Endodermal cell (in vitro differentiated cells): ENCODE measurements at places on chromosomes 1 and 21. TPM values are rescaled to one million over a fixed set of nuclear protein-coding genes. Genes with fewer than 3 reads are reported as not detected.
A peak's percentile ranks its signal among the peaks of the same experiment; 100 is the strongest.

The SPATA17 gene
- total RNA-seq = 0.93 to 2.3 TPM (median 2.3 TPM) in 3 replicates

The AGRN gene
- 272 and 288 TPM in 2 replicates for total RNA-seq

The AMPD1 gene
- not detected in 3 replicates for total RNA-seq

GRCh38 chr1:80036690-80037432 lies 1030.3 kb upstream of the ADGRL4 start:
- peaks cover 1% of the 10 kb centered on the region for H3K4me1 ChIP-seq
- no peaks in the 10 kb centered on the region for H3K27me3 ChIP-seq
- H3K36me3 ChIP-seq = no peaks in the 10 kb centered on the region
- no peak overlapping the region for H3K4me3 ChIP-seq
- H3K27ac ChIP-seq = no peak overlapping the region

- H3K27ac ChIP-seq = peak overlapping the region; percentile 28
- H3K4me3 ChIP-seq = peak overlapping the region; percentile 65
Observed at GRCh38 chr1:8660411-8660828, 157.0 kb downstream of the RERE start.

- no peaks in the 10 kb centered on the region for H3K4me1 ChIP-seq
- no peak for DNase-seq
- H3K27ac ChIP-seq = no peak within 1 kb of the TSS
- peak within 1 kb of the TSS; percentile 81 for H3K4me3 ChIP-seq
Observed at GRCh38 chr1:233327651-233328141, at the start of gene MAP3K21. Gene MAP3K21, plus strand, starts transcription at chr1:233327724. Its CDS starts 305 bp downstream, at chr1:233328029.

DNA sequence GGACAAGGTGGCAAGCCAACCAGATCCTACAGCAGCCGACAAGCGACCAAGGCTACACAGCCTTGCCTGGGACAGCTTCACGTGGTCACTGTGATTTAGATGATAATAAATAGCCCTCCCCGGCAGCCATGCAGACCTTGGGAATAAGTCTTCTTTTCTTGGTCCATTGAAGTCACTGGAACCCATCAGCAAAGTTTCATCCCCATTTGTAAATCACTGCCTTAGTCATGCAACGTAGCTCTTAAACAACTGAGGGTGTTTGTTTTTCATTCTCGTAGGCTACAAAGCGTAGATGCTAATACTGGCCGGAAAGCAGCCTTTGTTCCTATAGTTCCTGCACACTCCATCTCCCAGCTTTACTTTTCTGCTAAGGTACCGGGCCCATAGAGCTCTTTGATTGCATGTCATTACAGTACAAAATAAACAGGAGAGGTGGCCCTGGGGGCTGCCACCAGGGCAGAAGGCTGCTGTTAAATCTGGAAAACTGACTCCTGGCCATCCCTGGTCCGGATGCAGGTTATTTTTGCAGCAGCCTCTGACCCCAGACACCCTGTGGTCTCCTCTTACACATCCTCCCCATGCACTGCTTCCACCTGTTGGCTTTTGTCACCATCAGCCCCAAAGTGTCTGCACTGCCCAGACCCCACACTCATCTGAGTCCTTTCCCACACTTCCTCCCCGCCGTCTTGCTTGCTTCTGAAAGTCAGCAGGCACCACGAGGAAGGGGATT lies 105.5 kb downstream of the TOMM20 start:
- no peaks in the 10 kb centered on the region for H3K36me3 ChIP-seq
- no peak overlapping the region for H3K4me3 ChIP-seq
- no peaks in the 10 kb centered on the region for H3K4me1 ChIP-seq
- DNase-seq = peak; percentile 47
- H3K27me3 ChIP-seq = no peaks in the 10 kb centered on the region

DNA sequence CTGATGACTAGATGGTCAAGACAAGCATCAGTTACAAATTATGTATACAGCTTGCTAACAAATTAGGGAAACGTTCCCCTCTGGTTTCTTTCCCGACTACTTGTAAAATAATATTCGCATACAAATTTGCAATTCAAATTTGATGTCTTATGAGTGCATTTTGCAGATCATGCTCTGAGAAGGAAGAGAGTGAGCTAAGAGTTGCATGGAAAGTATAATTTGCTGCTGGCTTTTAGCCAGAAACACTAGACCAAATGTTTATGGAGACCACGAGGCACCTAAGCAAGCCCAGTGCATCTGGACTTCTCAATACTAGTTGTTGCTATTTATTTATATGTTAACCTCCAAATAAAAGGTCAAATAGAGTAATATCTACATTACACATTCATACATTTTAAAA lies 216.0 kb downstream of the SMYD3 start:
- no peak overlapping the region for H3K27ac ChIP-seq
- H3K4me3 ChIP-seq = no peak overlapping the region
- H3K4me1 ChIP-seq = no peaks in the 10 kb centered on the region
- H3K27me3 ChIP-seq = no peaks in the 10 kb centered on the region
- no peaks in the 10 kb centered on the region for H3K36me3 ChIP-seq

- H3K27me3 ChIP-seq = peaks cover 9% of the 10 kb centered on the region
- no peaks in the 10 kb centered on the region for H3K36me3 ChIP-seq
- no peak overlapping the region for H3K4me3 ChIP-seq
- no peak overlapping the region for H3K27ac ChIP-seq
- H3K4me1 ChIP-seq = peaks cover 4% of the 10 kb centered on the region
Observed at GRCh38 chr1:237868817-237869600, 21.7 kb downstream of the ZP4 start.

GRCh38 chr1:49204720-49205119 lies 428.0 kb upstream of the BEND5 start:
- no peak overlapping the region for H3K4me3 ChIP-seq
- H3K27ac ChIP-seq = no peak overlapping the region
- no peak for DNase-seq
- H3K27me3 ChIP-seq = no peaks in the 10 kb centered on the region

- no peak for DNase-seq
- H3K27me3 ChIP-seq = no peaks in the 10 kb centered on the region
- H3K4me1 ChIP-seq = peaks cover 6% of the 10 kb centered on the region
- H3K4me3 ChIP-seq = no peak overlapping the region
Observed at GRCh38 chr1:20987831-20988825, 188.6 kb downstream of the EIF4G3 start.
